ENCODE measurements at places on chromosomes 6 and 20.

GRCh38 chr20:53159160-53159559 lies 187.0 kb downstream of the TSHZ2 start:
- no peak for DNase-seq

DNA sequence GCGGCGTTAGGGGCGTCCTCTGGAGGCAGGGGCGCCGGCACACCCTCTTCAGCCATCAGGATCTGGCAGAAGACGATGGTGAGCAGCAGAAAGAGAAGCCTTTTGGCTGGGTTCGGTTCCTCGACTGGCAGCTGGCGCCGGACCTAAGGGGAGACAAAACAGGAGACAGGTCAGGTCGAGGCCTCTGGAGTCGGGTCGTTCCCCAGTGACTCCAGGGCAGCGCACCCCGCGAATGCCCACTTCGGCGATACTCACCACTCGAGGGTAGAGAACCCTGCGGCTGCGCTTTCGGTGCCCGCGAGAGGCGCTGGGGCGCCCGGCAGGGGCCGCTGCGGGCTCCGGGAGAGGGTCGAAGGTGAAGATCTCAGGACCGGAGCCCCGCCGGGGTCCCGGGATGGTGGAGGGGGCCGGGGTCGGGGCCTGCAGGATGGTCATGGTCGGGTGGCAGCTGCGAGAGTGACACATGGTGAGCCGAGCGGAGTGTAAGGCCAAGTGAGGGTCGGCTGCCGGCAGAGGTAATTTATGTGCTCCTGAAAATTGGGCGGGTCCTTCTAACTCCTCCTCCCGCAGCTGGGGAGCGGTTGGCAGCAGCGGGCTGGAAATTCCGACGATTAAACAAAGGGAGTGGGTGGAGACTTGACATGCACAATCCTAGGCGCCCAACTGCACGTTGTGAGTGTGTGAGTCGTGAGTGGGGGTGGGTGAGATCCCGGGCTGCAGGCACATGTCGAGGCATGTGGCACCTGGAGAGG lies at the start of gene IER3:
TSS of gene IER3 (minus strand) at position 494 of the 752 bp plus-strand sequence. CDS start at position 465, 29 bp downstream.
- peak; percentile 87 for DNase-seq

DNA sequence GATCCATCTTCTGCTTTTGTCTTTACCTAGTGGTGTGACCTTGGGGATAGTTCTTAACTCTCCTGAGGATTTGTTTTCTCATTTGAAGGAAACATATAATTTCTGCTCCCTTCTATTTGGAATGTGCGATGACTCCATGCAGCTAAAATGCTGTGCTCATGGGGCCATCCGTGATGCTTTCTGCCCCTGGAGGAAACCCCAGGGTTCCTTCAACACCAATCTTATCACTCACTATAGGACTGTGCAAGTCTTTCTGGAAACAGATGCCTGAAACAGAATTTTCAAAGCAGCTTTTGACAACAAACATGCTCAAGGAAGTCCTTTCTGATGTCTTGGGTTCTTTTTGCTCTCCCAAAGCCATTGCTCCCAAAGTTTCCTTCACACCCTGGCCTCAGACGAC lies 128.8 kb upstream of the GGTLC1 start:
- no peak for DNase-seq

GRCh38 chr20:55936209-55936595 lies 69.1 kb downstream of the CBLN4 start:
- DNase-seq: no peak

- DNase-seq: no peak
These were observed 97.8 kb downstream of the BACH2 start for GRCh38 chr6:90198758-90199425.

DNA sequence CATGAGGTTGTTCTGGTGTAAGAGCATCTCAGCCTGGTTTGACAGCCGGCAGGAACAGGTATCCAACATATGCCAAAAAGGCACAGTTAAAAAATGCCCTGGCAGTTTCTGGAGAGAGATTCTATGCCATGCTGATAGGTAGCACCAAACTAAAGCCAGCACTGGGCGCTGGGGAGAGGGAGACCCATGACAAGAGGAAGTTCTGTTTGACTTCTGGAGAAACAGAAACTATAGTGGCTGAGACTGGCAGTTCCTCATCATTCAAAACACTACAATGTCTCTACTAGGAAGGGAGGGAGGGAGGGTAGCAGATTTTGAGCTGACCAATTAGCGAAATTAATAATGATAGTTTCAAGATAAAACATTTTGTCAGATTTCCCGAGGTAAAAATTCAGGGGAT lies 174.1 kb downstream of the ADAT2 start:
- no peak for DNase-seq

DNA sequence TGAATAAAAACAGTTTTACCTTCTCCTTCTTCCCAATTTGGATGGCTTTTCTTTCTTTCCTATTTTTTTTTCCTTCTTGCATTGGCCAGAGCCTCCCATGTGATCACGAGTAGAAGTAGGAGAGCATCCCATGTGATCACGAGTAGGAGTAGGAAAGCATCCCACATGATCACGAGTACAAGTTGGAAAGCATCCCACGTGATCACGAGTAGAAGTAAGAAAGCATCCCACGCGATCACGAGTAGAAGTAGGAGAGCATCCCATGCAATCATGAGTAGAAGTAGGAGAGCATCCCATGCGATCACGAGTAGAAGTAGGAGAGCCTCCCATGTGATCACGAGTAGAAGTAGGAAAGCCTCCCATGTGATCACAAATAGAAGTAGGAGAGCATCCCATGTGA lies 218.6 kb downstream of the DLL1 start:
- DNase-seq: no peak

GRCh38 chr6:169424821-169425240 lies 171.2 kb upstream of the THBS2 start:
- no peak for DNase-seq

DNA sequence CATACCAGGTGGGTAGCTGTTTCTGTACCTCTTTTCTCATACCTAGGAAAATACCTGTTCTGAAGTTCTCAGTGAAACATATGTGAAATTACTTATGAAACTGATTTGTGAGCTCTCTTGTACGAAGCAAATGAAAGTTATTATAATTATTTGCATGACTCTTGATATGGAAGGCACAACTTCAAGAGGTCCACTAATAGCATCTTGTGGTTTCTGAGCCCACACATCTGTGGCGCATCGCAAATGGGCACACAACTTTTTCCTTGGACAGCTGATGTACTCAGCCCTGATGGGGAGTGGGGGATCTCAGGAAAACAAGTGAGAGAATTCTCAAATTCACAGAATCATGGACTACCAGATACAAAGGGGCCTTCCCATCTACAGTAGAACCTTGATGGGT lies 432.3 kb downstream of the CD83 start:
- DNase-seq: no peak

GRCh38 chr6:150813993-150814359 lies 51.5 kb upstream of the MTHFD1L start:
- no peak for DNase-seq

DNA sequence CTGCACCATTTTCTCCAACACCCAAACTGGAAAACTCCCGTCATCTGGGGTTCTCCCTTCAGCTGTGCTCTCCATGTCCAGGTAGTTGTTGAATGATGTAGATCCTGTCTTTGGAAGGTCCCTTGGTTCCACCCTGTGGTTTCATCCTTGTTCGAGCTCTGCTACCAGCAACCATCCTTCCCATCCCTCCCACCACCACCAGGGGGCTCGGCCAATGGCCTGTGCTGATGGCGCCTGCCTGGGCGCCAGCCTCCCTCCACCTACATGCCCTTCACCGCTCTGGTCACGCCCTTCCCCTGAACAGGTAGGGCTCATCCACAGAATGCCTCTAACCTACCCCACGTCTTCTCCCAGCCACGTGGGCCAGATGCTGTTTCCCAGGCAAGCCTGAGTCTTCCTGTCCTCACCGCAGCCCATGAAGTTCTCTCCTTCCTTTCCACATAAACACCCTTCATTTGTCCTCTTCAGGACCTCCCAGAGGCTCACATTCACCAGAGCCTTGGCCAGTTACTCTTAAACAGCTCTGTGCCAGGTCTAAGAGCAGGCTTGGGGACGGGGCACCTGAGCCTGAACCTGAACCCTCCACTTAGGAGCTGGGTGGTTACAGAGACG lies 75.1 kb upstream of the DUSP22 start:
- no peak for DNase-seq

DNA sequence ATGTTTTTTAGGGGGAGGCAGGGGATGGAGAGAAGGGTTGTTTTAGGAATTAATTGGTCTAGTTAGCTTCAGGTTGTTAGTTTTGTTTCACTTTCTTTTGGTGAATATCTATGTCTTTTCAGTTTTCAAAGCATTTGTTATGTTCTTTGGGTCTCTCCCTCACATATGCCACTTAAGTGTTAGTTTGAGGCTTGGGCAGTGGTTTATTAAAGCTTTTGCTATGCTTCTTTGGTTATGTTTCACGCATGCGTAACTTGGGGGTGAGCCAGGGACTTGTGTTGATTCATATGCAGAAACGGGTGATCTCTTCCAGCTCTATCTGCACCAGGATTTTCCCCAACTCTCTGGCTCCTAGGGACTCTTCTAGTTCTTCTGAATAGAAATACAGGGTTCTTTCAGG lies 11.4 kb upstream of the MMS22L start:
- DNase-seq: no peak

DNA sequence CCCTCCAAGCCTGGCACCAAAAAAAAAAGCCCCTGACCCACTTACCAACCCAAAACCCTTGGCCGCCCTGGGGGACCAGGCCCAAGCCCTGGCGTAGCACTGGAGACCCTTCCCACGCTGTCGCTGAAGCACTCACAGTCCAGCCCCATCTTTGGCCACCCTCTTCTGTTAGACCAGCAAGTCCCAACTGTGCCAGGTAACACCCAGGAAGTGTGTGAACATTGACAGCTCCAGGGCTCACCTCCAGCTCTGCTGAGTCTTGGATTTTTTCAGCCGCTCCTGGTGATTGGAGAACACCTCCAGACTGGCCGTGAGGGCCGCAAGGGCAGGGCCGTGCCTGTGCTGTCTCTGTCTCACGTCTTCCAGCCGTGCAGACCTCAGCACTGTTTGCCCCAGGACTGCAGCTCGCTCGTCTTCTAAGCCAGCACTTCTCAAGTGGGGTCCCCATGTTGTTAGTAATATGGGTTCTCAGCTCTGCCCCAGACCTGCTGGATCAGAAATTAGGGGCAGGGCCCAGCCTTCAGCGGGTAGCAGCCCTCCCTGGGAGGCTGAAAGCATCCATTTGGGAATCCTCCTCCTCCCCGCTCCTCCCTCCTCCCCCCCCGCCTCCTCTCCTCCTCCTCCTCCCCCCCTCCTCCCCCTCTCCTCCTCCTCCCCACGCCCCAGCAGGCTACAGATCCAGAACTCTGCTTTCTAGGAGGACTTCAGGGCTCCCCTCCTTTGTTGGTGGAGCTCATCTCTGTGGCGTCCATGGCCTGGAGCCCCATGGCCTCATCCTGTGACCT lies 18.1 kb downstream of the NPEPL1 start:
- no peak for DNase-seq

GRCh38 chr6:36851149-36851614 lies 11.9 kb upstream of the CPNE5 start:
- DNase-seq: peak; percentile 47

- no peak for DNase-seq
These were observed 115.5 kb downstream of the TNFAIP3 start for GRCh38 chr6:137982418-137983189.

GRCh38 chr6:130152908-130153510 lies 69.7 kb downstream of the SAMD3 start:
- DNase-seq: no peak
